ENCODE measurements at places on chromosomes 13 and 19.

GRCh38 chr19:13115936-13116281 lies 631 bp downstream of the TRMT1 start:
- no peak for DNase-seq

DNA sequence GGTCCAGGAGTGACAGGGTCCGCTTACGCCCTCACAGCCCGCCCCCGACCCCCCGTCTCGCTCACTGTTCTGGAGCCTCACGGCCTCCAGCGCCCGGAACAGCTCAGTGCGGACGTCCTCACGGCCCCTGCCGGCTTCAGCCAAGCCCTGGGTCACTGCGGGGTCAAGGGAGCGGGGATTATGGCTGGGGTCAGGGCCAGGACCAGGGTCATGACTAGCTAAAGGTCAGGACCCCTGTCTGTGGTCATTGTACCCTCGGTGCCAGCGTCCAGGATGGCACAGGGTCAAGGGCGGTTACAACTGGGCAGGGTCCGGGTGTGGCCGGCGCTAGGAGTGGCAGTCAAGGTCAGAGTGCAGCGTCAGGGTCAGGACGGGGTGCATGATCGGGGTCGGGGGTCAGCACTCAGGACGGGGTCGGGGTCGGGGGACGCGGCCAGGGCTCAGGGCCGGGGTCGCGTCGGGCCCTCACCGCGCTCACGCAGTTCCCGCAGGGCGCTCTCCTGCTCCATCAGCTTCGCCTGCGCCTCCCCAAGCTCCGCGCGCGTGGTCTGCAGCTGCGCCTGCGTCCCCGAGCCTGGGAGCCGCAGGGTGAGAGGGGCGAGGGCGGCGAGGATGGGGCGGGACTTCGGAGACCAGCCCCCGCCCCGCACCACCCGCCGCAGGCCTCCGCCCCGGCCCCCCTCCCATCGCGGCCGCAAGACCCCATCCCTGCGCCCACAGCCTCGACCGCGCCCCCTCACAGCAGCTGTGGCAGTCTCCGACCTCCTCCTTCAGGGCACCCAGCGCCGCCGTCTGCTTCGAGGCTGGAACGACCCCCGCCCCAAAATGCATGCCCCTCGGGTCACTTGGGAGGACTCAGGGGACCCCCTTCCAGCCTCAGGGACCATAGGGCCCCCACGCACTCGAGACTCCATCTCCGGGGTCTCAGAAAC lies 1.4 kb downstream of the CLEC4G start:
- DNase-seq: peak; percentile 61

- peak; percentile 5 for DNase-seq
These were observed 91.9 kb upstream of the MCF2L start for GRCh38 chr13:112877066-112877465.

- DNase-seq: no peak
These were observed 250 bp downstream of the SPRY2 start for GRCh38 chr13:80340651-80341100.

DNA sequence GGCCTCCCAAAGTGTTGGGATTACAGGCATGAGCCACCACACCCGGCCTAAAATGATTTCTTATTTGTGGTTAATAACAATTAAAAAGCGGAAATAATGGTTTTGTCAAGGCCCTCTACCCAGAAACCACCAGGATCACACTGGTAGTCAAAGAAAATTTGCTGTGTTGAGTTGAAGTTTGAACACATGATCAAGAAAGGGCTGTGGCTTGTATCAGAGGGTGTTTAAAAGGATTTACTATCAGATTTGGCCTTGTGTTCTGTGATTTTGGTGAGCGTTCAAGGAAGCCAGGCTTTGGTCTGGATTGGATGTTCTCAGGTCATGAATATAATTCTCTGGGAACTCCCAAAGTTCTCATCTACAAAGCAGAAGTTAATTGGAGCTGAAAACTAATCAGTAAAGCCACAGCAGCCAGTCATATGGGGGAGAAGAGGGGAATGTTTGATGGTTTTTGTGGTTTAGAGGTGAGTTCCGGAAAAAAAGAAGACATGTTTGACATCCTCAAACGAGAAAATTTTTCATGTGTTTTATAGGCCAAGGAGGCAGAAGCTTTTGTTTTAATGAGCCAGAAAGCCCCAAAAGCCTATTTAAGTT lies 10.6 kb upstream of the ZNF556 start:
- DNase-seq: no peak

DNA sequence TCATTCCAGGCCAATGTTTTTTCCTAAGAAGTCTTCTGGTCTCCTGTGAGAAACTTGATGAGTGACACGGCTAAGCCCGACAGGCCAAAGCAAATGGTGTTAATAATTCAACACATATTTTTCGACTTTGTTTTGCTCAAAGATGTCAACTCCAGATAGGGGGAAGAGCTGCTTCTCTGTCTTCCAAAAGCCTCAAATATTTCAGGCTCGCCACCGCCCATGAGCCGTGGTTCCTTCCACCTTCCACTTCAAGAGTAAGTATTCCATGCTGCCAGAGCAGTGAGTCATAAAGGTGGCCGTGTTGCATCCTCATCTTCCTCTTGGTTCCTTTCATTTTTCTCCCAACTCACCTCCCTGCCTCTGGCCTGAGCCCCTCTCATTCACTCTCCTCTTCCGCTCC lies 272.6 kb downstream of the EFNB2 start:
- DNase-seq: no peak

GRCh38 chr13:94323764-94324758 lies 155.4 kb downstream of the DCT start:
- DNase-seq: no peak

GRCh38 chr19:35291916-35292315 lies at the start of gene MAG:
MAG (plus strand) TSS chr19:35292161; CDS start chr19:35295409, 3,248 bp downstream.
- DNase-seq: no peak

- DNase-seq: no peak
These were observed 5.9 kb upstream of the ACOD1 start for GRCh38 chr13:76942363-76942762.

DNA sequence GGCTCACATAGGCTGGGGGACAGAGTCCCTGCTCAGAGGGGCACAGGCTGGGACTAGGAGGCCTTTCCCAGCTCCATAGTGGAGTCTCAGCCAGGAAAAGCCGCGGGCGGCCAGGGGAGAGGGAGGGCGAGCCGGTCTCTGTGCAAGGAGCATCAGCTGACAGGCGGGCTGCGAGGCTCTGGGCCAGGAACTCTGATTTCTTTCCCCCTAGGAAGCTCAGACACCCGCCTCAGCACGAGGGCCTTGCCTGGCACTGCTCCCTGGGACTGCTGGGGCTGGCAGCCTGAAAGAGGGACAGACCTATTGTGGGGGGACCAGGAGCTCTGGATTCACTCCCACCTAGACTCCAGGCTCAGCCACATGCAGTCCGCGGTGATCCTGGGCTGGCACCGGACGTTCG lies 2.2 kb upstream of the PLK5 start:
- no peak for DNase-seq

DNA sequence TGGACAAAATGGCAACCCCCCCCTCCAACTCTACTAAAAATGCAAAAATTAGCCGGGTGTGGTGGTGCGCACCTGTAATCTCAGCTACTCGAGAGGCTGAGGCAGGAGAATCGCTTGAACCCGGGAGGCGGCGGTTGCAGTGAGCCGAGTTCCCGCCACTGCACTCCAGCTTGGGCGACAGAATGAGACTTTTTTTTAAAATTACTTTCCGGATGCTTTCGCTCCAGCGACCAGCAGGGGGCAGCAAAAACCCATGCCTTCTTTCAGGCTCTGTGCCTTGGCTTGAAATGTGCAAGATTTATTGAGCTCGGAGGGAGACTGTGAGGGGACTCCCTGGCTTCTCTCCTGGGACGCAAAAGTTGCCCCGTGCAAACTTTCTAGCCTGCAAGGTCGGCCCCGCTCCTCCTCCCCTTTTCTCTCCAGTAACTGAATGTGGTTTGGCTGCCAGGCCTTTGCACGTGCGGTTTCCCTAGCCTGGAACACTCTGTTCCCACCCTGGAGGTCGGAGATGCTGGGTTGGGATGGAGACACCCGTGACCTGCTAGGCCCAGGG lies 61.4 kb upstream of the NFIC start:
- DNase-seq: peak; percentile 82

- no peak for DNase-seq
These were observed 11.4 kb downstream of the PCCA start for GRCh38 chr13:100100115-100100879.

DNA sequence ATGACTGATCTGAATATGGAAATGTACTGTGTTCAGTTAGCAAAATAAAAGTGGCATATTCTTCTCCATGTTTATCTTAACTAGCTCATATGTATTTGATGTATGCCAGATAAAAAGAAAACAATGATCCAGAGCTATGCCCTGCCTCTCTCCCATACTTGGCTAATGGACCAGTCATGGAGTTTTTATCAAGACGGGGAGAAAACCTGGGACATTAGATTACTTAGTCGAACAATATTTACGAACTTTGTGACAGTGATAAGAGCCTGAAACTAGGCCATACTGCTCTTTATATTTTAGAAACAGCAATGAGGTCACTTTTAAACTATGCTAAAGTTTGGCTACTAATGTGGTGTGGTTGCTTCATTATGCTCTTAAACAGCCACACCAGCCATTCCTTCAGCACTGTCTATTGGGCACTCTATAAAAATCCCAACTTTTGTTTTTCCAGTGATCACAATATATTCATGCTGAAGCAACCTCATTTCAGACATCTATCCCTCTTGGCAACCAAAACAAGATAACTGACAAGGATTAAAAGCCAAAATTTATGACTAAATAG lies 265.0 kb downstream of the FGF14 start:
- DNase-seq: no peak

- DNase-seq: no peak
These were observed 176.3 kb downstream of the GPC5 start for GRCh38 chr13:91574766-91575165.
